ENCODE measurements at places on chromosomes 7 and 10. TPM values are rescaled to one million over a fixed set of nuclear protein-coding genes. Genes with fewer than 3 reads are reported as not detected.

The EGFR gene
- total RNA-seq, result 0.97 TPM

The NXPH1 gene
- not detected for total RNA-seq

The HUS1 gene
- total RNA-seq, result 13.3 TPM

The GPNMB gene
- 0.32 TPM for total RNA-seq

The CYP2C18 gene
- total RNA-seq, result not detected

The CYP3A7 gene
- total RNA-seq, result not detected

The ADIRF gene
- 28.5 TPM for total RNA-seq

The TDRD1 gene
- total RNA-seq, result not detected

The KCNH2 gene
- total RNA-seq, result 0.06 TPM

The CNPY4 gene
- 38.9 TPM for total RNA-seq

The TAS2R5 gene
- total RNA-seq, result 2.8 TPM

The FKBP6 gene
- total RNA-seq, result not detected

The ERVW-1 gene
- not detected for total RNA-seq

The RBP4 gene
- not detected for total RNA-seq

The SDK1 gene
- 0.94 TPM for total RNA-seq

The POM121C gene
- 15.4 TPM for total RNA-seq

The CLCN1 gene
- not detected for total RNA-seq

The OGDHL gene
- total RNA-seq, result 0.16 TPM
